Vein endothelial cell (primary cell): ENCODE measurements at places on chromosomes 4 and X. TPM values are rescaled to one million over a fixed set of nuclear protein-coding genes. Genes with fewer than 3 reads are reported as not detected.

AMBN gene
- total RNA-seq = not detected in 2 replicates

GRIA2 gene
- not detected in 2 replicates for total RNA-seq

CCDC110 gene
- total RNA-seq = 0.19 and 1.6 TPM in 2 replicates

SULT1E1 gene
- 6.7 and 23.8 TPM in 2 replicates for total RNA-seq

ZFP92 gene
- total RNA-seq = 0.33 and 0.57 TPM in 2 replicates

POF1B gene
- total RNA-seq = 1.1 and 2.3 TPM in 2 replicates

TBX22 gene
- total RNA-seq = not detected in 2 replicates

TCEAL7 gene
- 1.5 and 4.2 TPM in 2 replicates for total RNA-seq

LRAT gene
- total RNA-seq = not detected in 2 replicates

CENPI gene
- 7.5 and 17.7 TPM in 2 replicates for total RNA-seq

PDCL2 gene
- not detected in 2 replicates for total RNA-seq

FAM236B gene
- not detected in 2 replicates for total RNA-seq

PF4V1 gene
- total RNA-seq = not detected in 2 replicates

CXXC4 gene
- under 0.01 TPM in 1 of 2 replicates, not detected in the other for total RNA-seq

ABCG2 gene
- 36.7 and 40.2 TPM in 2 replicates for total RNA-seq

SLC49A3 gene
- 5.6 and 8.5 TPM in 2 replicates for total RNA-seq

STS gene
- total RNA-seq = 5.2 and 6.8 TPM in 2 replicates

GAGE12G gene
- not detected in 2 replicates for total RNA-seq

RAB33A gene
- total RNA-seq = 0.10 and 0.65 TPM in 2 replicates

EXOC1L gene
- total RNA-seq = not detected in 2 replicates

CASP3 gene
- total RNA-seq = 47.4 and 68.1 TPM in 2 replicates

MAGEA4 gene
- not detected in 2 replicates for total RNA-seq

FAT4 gene
- total RNA-seq = 74.2 and 94.7 TPM in 2 replicates

MAGEA2 gene
- not detected in 2 replicates for total RNA-seq

AMOT gene
- total RNA-seq = 0.96 and 0.98 TPM in 2 replicates

AFF1 gene
- total RNA-seq = 34.2 and 36.3 TPM in 2 replicates
